CD8-positive, alpha-beta memory T cell (primary cell): ENCODE measurements at places on chromosomes 11 and 22.

DNA sequence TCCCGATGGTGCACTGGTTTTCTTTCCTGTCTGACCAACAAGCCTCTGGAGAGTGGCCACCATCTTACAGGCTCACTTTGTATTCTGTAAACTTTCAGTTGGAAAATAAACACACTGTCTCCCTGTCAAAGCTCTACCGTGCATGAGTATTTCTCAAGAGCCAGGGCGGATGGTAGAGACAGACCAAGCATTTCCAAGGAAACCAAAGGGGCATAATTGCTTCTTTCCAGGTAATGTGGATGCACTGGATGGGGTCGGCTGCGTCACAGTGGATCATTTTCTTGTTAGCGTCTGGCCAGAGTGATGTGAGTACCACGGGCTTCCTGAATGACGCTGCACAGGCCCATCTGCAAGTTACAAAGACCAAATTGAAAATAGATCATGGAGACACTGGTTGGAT lies 5.1 kb upstream of the SEZ6L start:
- DNase-seq = no peak
- H3K27me3 ChIP-seq = peaks cover 9% of the 10 kb centered on the region
- no peaks in the 10 kb centered on the region for H3K36me3 ChIP-seq
- H3K4me1 ChIP-seq = no peaks in the 10 kb centered on the region
- no peak overlapping the region for H3K27ac ChIP-seq
- H3K4me3 ChIP-seq = no peak overlapping the region

DNA sequence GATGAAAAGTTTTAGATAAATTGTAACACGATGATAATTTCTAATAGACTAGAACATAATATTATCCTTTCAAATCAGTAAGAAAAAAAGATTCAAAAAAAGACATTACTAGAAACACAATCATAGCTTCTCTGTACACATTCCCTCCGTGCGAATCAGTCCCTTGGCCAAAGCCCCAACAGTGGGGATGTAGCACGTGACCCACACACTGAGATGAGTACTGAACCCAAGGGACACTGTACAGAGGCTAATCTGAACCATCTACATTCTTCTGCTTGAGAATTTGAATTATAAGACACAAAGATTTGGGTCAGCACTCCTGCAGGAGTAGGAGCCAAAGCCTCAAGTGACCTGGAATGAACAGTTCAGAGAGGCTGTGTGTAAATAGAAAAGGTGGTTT lies 353.7 kb downstream of the INSC start:
- no peaks in the 10 kb centered on the region for H3K36me3 ChIP-seq
- no peaks in the 10 kb centered on the region for H3K4me1 ChIP-seq
- H3K4me3 ChIP-seq = no peak overlapping the region
- H3K27me3 ChIP-seq = no peaks in the 10 kb centered on the region
- no peak overlapping the region for H3K27ac ChIP-seq
- DNase-seq = no peak

- peak overlapping the region; percentile 69 for H3K27ac ChIP-seq
- DNase-seq = peak; percentile 55
- H3K36me3 ChIP-seq = peaks cover 20% of the 10 kb centered on the region
- H3K27me3 ChIP-seq = no peaks in the 10 kb centered on the region
- peaks cover 59% of the 10 kb centered on the region for H3K4me1 ChIP-seq
Observed at GRCh38 chr11:58525037-58525614, 17.2 kb upstream of the OR5B21 start.

GRCh38 chr11:125886997-125887372 lies 483 bp upstream of the HYLS1 start:
- peak overlapping the region; percentile 79 for H3K4me3 ChIP-seq
- peaks cover 11% of the 10 kb centered on the region for H3K4me1 ChIP-seq
- peak; percentile 62 for DNase-seq
- peak overlapping the region; percentile 72 for H3K27ac ChIP-seq
- no peaks in the 10 kb centered on the region for H3K27me3 ChIP-seq

- no peak overlapping the region for H3K27ac ChIP-seq
- no peaks in the 10 kb centered on the region for H3K36me3 ChIP-seq
- no peak overlapping the region for H3K4me3 ChIP-seq
- no peak for DNase-seq
- no peaks in the 10 kb centered on the region for H3K27me3 ChIP-seq
Observed at GRCh38 chr11:126732981-126733380, 267.6 kb downstream of the KIRREL3 start.

- no peak overlapping the region for H3K27ac ChIP-seq
- no peaks in the 10 kb centered on the region for H3K4me1 ChIP-seq
- no peaks in the 10 kb centered on the region for H3K27me3 ChIP-seq
Observed at GRCh38 chr11:102757823-102758549, 22.4 kb downstream of the MMP10 start.

DNA sequence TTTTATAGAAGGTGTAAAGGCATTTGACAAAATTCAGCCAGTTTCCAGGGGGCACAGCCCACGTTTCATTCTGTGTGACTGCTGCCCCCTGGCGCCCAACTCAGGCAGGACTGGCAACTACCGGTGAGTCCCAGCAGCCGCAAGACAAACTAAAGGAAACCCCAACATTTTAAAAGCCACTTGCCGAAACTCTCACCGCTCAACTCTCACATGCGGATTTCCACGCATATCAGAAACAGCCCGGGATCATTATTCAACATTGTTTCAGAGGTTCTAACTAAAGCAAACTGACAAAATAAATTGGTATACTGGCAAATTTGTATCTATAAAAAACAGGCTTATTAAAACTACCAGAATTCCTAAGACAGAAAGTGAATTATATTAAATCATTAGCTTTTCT lies 48.2 kb downstream of the MORC2 start:
- H3K4me1 ChIP-seq = peaks cover 22% of the 10 kb centered on the region
- H3K36me3 ChIP-seq = no peaks in the 10 kb centered on the region
- no peak overlapping the region for H3K27ac ChIP-seq
- DNase-seq = peak; percentile 73

DNA sequence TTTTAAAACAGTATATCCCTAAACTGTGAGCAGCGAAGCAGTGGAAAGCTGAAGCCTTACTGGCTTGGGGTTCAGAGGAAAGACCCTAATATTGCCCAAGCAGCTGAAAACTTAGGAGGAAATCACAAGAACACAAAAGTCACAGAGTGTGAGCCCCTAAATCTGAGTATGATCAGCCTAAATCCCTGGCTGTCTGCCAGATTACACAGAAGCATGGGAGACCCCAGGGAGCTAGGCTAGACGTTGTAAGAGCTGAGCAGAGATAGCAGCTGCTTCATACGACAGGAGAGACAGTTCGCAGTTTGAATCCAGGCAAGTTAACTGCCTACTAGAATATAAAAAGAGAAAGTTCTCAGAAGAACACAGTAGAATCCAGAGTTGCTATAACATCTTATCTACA lies 81.2 kb downstream of the PACS1 start:
- DNase-seq = no peak
- H3K36me3 ChIP-seq = no peaks in the 10 kb centered on the region

DNA sequence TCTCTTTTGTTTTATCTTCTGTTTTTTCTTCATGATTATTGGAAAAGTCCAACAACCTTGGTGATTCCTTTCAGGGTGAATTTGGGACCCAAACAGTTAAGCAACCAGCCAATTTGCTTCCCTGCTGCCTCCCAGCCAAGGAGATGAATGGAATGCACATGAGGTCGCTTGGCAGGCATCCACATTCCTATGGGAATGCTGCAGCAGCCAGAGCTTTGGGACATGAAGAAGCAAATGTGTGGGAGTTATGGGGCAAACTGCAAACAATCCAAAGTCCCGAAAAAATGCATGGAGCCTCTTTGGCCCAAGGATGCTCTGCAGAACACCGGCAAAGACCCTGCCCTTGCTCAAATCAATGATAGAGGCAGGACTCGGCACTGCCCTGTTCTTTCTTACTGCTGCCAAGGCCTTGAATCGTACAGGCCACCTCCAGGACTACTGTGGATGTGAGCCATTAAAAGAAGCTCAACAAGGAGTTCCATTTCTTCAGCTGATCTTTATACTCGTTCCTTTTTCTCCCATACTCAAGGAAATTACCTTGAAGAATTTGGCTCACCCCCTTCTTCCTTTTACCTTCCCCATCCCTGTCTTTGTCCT lies 117.3 kb upstream of the TEAD1 start:
- no peak overlapping the region for H3K27ac ChIP-seq
- H3K4me1 ChIP-seq = no peaks in the 10 kb centered on the region
- H3K27me3 ChIP-seq = no peaks in the 10 kb centered on the region
- H3K4me3 ChIP-seq = no peak overlapping the region
- H3K36me3 ChIP-seq = no peaks in the 10 kb centered on the region
- no peak for DNase-seq

GRCh38 chr11:96309016-96309642 lies 33.9 kb downstream of the MAML2 start:
- no peak overlapping the region for H3K27ac ChIP-seq
- H3K27me3 ChIP-seq = no peaks in the 10 kb centered on the region
- DNase-seq = no peak
- H3K4me3 ChIP-seq = no peak overlapping the region
- H3K36me3 ChIP-seq = no peaks in the 10 kb centered on the region
- peaks cover 40% of the 10 kb centered on the region for H3K4me1 ChIP-seq

GRCh38 chr11:134666273-134667174 lies 254.5 kb upstream of the B3GAT1 start:
- no peak for DNase-seq
- H3K27ac ChIP-seq = no peak overlapping the region
- H3K4me1 ChIP-seq = no peaks in the 10 kb centered on the region
- H3K36me3 ChIP-seq = no peaks in the 10 kb centered on the region

DNA sequence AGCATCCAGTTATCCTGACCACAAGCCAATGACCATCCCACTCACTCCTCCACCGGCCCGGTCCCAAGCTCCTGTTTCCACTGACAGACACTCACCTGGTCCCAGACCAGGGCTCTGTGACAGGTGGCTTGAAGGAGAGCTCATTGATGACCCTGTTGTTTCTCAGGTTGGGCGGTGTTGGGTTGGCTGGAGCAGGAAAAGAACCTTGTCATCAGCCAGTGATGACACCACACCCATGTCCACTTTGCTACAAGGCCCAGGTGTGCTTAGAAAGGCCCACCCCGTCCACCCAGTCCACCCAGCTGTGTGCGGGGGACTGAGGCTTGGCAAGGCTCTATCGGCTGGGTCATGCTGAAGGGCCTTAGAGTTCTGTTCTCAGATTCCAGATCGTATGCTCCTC lies 42.9 kb downstream of the GAB4 start:
- no peak overlapping the region for H3K27ac ChIP-seq
- no peak for DNase-seq
- no peak overlapping the region for H3K4me3 ChIP-seq
- no peaks in the 10 kb centered on the region for H3K27me3 ChIP-seq
- H3K4me1 ChIP-seq = no peaks in the 10 kb centered on the region

DNA sequence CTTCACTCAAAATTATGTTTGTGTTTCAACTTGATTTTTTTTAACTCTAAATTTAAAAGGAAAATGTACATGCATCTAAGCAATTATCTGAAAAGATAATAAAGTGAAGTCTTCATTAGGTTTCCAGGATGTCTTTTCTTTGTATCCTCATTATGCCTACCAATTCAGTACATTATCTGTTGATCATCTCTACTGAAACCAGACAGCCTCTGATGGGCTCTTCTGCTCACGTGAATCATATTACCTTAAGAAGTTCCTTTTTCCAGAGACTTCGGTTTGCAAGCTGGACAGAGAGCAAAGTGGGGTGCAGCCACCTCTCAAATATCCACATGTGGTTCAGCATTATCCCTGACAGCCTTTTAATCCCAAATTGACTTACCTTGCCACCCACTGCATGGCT lies 158.4 kb downstream of the CADM1 start:
- H3K4me3 ChIP-seq = no peak overlapping the region
- H3K27me3 ChIP-seq = no peaks in the 10 kb centered on the region
- H3K36me3 ChIP-seq = no peaks in the 10 kb centered on the region
- no peaks in the 10 kb centered on the region for H3K4me1 ChIP-seq
- no peak overlapping the region for H3K27ac ChIP-seq
- DNase-seq = no peak

- DNase-seq = no peak
- peaks cover 16% of the 10 kb centered on the region for H3K4me1 ChIP-seq
- no peaks in the 10 kb centered on the region for H3K36me3 ChIP-seq
- peak overlapping the region; percentile 12 for H3K4me3 ChIP-seq
Observed at GRCh38 chr22:23118647-23119493, 22.9 kb downstream of the RSPH14 start.

GRCh38 chr11:113725913-113726312 lies 19.8 kb upstream of the TMPRSS5 start:
- no peaks in the 10 kb centered on the region for H3K27me3 ChIP-seq
- H3K4me1 ChIP-seq = no peaks in the 10 kb centered on the region
- no peak overlapping the region for H3K4me3 ChIP-seq
- no peak for DNase-seq
- no peaks in the 10 kb centered on the region for H3K36me3 ChIP-seq
- no peak overlapping the region for H3K27ac ChIP-seq

DNA sequence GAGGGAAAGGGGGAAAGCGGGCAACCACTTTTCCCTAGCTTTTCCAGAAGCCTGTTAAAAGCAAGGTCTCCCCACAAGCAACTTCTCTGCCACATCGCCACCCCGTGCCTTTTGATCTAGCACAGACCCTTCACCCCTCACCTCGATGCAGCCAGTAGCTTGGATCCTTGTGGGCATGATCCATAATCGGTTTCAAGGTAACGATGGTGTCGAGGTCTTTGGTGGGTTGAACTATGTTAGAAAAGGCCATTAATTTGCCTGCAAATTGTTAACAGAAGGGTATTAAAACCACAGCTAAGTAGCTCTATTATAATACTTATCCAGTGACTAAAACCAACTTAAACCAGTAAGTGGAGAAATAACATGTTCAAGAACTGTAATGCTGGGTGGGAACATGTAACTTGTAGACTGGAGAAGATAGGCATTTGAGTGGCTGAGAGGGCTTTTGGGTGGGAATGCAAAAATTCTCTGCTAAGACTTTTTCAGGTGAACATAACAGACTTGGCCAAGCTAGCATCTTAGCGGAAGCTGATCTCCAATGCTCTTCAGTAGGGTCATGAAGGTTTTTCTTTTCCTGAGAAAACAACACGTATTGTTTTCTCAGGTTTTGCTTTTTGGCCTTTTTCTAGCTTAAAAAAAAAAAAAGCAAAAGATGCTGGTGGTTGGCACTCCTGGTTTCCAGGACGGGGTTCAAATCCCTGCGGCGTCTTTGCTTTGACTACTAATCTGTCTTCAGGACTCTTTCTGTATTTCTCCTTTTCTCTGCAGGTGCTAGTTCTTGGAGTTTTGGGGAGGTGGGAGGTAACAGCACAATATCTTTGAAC lies 6.8 kb downstream of the MALAT1 start:
- no peak for DNase-seq
- no peaks in the 10 kb centered on the region for H3K27me3 ChIP-seq
- peak overlapping the region; percentile 97 for H3K4me3 ChIP-seq
- peaks cover 40% of the 10 kb centered on the region for H3K4me1 ChIP-seq

DNA sequence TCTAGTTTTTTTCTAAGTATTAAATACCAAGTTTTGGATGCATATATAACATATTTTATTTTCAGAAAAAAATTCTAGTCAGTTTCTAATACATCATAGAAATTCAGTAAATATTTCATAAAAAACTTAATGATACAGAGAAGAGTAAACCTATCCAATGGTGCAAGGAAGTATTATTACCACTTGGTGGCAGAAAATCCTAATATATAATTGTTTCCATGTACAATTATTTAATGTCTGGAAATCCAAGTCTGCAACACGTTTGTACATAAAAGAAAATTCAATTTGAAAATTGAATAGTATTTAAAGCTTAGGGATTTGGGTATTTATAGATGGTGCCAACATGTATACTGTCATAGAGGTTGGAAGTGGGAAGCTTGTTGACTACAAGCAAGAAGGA lies 127.0 kb downstream of the TRPC6 start:
- H3K4me1 ChIP-seq = no peaks in the 10 kb centered on the region
- no peak overlapping the region for H3K27ac ChIP-seq
- H3K36me3 ChIP-seq = no peaks in the 10 kb centered on the region
- no peak overlapping the region for H3K4me3 ChIP-seq
- H3K27me3 ChIP-seq = no peaks in the 10 kb centered on the region
- no peak for DNase-seq
